ENCODE measurements at places on chromosomes 13 and 19.

DNA sequence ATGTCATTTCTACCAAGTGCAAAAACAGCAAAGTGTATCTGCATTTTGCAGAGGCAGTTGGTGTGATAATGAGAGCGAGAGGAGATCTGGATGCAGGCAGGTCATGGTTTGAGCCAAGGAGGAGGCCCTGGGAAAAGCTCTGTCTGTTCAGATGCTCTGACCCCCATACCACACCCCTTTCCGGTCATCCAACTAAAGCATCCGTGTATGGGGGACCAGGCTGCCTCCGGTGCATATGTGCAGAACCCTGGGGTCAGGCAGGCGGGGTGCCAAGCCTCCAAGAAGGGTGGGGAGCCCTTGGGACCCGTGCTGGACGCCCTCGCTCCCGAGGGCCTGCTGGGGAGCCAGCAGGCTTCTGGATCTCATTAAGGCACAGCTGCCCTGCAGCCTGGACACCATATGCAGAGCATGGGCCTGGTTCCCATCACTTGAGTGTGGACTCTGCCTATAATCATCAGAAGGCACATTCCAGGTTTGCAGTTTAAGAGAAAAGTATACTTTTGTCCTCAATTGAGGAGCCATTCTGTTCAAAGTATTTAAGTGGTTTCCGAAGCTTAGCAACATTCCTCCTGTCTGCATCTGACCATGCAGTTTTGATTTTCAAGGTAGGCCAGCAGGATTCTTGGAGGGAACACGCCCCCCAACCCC, 56.1 kb downstream of the ALOX5AP start:
- no peak for DNase-seq

DNA sequence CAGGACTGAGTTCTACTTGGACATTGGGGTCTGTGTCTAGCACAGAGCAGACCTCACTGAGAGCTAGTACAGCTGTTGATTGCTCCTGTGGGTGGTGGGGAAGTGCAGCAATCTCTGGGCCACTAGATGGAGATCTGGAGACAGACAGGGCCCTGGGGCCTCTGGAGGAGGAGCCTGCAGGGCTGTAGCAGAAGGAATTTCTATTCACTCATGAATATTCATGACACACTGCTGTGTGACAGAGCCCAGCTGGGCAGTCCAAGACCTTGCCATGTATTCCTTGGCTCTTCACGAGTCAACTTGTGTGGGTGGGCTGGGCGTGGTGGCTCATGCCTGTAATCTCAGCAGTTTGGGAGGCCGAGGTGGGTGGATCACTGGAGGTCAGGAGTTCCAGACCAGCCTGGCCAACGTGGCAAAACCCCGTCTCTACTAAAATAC, 37.5 kb downstream of the SUGP2 start:
- no peak for DNase-seq

- DNase-seq: no peak
Observed at GRCh38 chr19:9645472-9645871, 24.4 kb upstream of the ZNF561 start.

GRCh38 chr19:29596080-29596727, 9.9 kb upstream of the POP4 start:
- no peak for DNase-seq

- no peak for DNase-seq
Observed at GRCh38 chr19:51070334-51071094, 5.6 kb upstream of the KLK13 start.

GRCh38 chr13:97569841-97570240, 135.9 kb downstream of the RAP2A start:
- DNase-seq: no peak

GRCh38 chr19:1067341-1067957, 482 bp downstream of the ARHGAP45 start:
- no peak for DNase-seq

GRCh38 chr19:3893509-3894179, 13.2 kb downstream of the ATCAY start:
- no peak for DNase-seq

DNA sequence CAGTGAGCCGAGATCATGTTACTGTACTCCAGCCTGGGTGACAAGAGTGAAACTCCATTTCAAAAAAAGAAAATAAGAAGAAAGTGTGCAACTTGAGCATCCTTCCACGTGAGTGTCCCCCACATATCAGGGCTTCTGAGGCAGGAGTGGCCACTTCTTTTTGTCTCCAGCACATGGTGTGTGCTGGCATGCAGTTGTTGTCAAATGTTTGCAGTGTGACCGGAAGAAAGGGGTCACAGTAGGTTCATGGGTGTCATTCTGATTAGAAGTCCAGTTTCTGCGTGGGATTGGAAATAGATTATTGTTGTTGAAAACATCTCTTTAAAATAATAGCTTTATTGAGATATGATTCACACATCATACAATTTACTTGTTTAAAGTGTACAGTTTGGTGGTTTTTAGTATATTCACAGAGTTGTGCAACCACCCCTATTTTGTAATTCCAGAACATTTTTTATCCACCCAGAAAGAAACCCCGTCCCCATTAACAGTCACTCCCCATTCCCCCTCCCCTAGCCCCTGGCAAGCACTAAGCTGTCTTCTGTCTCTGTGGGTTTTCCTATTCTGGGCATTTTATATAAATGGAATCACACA, 2.2 kb downstream of the CRTC1 start:
- DNase-seq: no peak

- no peak for DNase-seq
Observed at GRCh38 chr19:5153601-5154128, 184.8 kb downstream of the KDM4B start.

- DNase-seq: no peak
Observed at GRCh38 chr19:5394551-5395505, 54.2 kb upstream of the PTPRS start.

GRCh38 chr13:51665456-51665855, 81.2 kb downstream of the WDFY2 start:
- no peak for DNase-seq

- DNase-seq: no peak
Observed at GRCh38 chr13:80408270-80408669, 67.3 kb upstream of the SPRY2 start.

GRCh38 chr13:89458456-89458855, 1787.3 kb downstream of the SLITRK5 start:
- no peak for DNase-seq

DNA sequence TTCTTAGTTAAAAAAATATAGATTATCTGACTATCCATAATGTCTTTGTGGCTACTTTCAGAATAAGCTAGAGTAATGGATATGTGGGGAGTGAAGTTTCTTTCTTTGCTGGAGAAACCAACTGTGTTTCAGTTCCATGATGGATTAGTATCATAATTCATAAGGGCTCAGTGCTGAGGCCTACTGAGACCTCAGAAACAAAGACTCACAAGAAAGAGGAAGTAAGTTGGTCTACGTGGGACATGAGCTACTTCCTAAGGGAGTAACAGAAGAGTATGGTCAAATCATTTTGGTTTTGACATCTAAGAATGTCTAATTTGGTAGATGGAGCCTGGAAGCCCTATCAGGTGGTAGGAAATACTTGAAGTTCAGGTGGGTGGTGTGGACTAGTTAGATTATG, 99.0 kb upstream of the HTR2A start:
- no peak for DNase-seq

GRCh38 chr13:30319130-30319529, 11.8 kb upstream of the KATNAL1 start:
- DNase-seq: no peak

DNA sequence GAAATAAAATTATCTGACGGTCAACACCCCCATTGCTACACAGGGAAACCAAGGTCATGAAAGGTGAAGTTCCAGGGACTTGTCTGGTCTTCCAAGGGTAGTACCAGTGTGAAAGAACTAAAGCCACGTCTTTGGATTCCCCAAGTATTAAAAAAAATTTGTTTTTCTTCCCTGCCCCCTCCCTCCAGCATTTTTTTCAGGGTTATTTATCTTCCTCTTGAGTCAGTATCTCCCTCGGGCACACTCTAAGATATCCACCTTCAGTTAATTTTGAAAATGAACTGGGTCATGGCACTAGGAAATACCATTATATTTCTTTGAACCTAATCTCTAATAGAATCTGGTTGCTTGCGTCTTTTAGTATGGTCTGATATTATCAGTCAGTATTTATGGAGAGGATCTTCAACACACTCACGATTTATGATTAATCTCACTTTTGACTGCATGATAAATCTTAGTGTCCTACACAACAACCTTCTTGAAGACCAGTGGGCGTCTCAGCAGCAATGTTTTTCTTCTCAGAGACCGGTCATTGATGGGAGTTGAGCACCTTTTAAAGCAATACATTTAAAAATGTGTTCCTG, 9.1 kb downstream of the ATP8A2 start:
- DNase-seq: no peak

GRCh38 chr13:48819899-48820298, 155.8 kb upstream of the FNDC3A start:
- DNase-seq: no peak

Data from activated CD8-positive, alpha-beta memory T cell treated with anti-CD3 and anti-CD28 coated beads, Interleukin-2, amount 50 U/mL, for 48 hours (primary cell).